EH (cell line): ENCODE measurements at places on chromosomes 12 and 14.

- no peak for DNase-seq
Observed at GRCh38 chr12:44640427-44641190, 235.5 kb downstream of the NELL2 start.

- no peak for DNase-seq
Observed at GRCh38 chr12:33314223-33314622, 125.4 kb downstream of the SYT10 start.

GRCh38 chr14:68979021-68979721 is at the start of gene ACTN1:
Gene ACTN1, minus strand, starts transcription at chr14:68979302. Its CDS starts 246 bp downstream, at chr14:68979056.
- peak; percentile 99 for DNase-seq

DNA sequence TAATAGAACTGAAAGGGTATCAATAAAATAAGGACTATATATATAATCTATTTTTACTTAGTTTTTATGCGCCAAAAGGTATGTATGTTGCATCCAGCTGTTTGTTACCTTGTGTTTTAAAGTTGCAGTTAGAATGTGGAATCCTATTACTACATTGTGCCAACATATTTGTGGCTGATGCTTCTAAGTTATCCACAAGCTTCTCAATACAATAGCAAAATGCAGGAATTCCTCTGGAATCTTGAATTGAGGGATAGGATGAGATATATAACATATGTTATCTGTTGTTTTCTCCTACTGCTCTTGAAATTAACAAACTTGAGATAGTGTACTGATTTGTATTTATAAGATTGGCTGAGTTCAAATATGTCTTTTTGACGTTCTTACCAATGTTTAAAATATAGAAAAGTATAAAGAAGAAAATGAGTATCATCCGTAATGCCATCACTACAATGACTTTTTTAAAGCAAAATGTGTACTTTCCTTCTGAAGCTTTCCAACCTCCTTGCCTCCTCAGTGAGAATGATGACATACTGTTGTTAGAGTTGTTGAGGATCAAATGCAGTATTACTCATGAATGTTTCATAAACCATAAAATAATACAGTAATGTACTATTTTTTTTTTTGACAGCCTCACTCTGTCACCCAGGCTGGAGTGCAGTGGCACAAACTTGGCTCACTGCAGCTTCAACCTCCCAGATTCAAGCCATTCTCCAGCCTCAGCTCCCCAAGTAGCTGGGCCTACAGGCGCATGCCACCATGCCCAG is 6.6 kb downstream of the RAP1B start:
- peak; percentile 58 for DNase-seq

DNA sequence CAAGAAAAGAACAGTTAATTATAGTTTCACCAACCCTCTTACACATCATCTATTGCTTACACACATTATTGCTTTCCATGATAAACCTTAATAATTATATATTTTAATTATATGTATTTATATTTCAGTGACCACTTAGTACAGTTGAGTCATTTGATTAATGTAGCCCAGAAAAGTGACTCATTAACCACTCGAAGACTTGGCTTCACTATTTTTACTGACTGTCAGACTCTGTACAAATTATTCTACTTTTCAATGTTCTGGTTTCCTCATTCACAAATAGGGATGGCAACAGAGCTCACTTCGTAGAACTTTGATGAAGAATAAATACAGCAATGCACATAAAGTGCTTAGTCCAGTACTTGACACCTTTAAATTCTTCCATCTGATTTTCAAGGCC is 98.3 kb downstream of the CFAP54 start:
- DNase-seq = peak; percentile 18

GRCh38 chr12:76998908-76999556 is 66.3 kb downstream of the E2F7 start:
- DNase-seq = no peak

DNA sequence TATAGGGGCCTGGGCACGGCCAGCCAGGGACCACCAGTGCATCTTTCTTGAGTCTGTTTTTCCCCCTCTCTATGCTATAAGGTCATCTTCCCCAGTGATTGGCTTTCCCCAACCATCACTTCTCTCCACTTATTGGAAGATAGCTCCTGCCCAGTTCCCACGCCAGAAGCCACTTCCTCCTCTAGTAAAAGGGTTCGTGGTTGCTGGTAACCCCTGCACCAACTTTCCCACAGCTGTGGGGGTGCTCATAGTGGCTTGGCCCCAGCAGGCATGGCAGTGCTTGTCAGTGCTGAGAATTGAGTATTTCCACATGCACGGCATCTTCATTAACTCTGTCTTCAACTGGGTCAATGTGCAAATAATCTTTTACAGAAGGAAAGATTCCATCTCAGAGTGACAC is 215.4 kb downstream of the FOXN3 start:
- peak; percentile 22 for DNase-seq

GRCh38 chr12:49014547-49014946 is 4.0 kb downstream of the PRKAG1 start:
- peak; percentile 59 for DNase-seq

- no peak for DNase-seq
Observed at GRCh38 chr12:71281425-71281824, 123.6 kb upstream of the TSPAN8 start.

DNA sequence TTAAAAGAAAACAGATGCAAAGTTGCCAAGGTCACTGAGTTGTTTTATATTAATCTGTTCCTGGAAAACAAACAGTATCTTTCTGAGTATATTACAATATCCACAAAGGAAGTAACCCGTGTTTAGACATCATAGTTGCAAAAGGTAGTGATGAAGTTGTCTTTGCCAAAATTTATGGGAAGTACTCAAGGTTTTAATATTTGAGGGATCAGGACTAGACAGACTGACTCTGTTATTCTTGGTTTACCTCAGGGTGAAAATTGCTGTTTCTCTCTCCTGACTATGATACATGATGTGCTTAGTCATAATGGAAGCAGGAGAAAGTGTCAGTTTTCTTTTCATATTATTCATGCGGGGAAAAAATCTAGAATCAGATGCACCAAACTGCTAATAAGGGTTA is 28.3 kb downstream of the TMEM233 start:
- no peak for DNase-seq

GRCh38 chr12:5523396-5524115 is 91.6 kb downstream of the NTF3 start:
- no peak for DNase-seq
